ENCODE measurements at places on chromosomes 12 and 14.

GRCh38 chr14:31411218-31411727 lies 9.1 kb downstream of the HEATR5A start:
- DNase-seq, result no peak

GRCh38 chr12:64083285-64084210 lies 138.5 kb downstream of the KICS2 start:
- no peak for DNase-seq

DNA sequence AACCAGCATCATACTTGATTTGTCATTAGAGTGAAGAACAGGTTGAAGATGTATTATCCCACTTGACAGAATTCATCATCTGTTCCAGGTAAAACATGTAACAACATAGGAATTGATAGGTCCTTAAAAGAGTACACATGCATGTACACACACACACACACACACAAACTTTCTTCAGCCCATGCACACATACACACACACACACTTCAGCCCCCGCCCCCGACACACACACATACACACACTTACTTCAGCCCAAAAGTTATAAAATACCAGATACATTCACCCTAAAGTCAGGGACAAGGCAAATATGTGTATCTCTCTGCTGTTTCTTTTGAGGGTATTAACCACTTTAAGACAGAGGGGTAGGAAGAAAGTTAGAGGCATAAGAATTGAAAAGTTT lies 15.4 kb downstream of the CAND1 start:
- DNase-seq, result no peak

DNA sequence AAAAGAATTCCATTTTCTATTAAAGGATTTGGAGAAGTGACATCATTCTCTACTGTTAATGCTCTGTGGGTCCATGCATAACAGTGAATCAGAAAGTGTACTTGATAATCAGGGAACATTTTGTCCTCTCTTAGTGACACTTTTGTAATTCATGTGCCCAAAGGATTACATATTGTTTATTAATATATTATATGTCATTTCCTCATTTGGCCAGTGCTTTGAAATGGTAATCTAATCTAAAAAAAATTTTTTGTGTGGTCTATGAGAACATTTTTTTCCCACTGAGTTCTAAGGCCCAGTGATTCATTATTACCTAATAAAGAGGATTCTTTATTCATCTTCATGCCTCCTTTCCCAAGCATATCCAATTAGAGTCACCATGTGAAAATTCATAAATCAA lies 79.7 kb upstream of the MYF6 start:
- DNase-seq, result no peak

DNA sequence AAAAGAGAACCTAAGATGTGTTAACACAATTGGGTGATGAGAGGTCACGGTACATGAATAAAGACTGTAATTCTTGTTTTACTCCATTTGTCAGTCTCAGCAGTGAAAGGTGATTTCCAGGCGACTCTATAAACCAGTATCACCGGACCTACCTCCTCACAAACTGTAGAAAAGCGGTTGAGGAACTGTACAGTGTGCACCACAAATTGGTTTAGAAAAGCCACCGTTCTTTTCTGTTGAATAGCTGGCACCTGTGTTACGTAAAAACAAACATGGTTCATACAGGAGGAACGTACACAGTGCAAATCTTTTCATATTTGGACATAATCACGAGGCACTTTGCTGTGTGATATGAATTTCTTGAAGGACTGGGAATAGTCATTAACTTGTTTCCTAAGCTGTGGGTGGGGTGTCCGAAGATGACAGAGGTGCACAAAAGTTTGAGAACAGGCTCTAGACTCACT lies 663 bp downstream of the WASHC3 start:
- no peak for DNase-seq

DNA sequence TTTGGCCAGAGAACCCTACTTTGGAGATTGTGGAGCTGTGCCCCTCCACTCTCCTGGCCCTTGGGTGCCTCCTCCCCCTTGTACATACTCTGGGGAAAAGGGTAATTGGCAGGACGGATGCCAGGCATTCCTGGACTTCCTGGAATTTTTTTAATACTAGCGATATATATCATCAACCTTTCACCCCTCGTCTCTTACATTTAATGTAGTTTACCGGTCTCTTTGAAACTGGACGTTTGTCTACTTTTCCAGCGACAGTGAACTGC lies 767 bp upstream of the CRY1 start:
- no peak for DNase-seq

GRCh38 chr14:21090194-21090939 lies 8.1 kb downstream of the ZNF219 start:
- no peak for DNase-seq

DNA sequence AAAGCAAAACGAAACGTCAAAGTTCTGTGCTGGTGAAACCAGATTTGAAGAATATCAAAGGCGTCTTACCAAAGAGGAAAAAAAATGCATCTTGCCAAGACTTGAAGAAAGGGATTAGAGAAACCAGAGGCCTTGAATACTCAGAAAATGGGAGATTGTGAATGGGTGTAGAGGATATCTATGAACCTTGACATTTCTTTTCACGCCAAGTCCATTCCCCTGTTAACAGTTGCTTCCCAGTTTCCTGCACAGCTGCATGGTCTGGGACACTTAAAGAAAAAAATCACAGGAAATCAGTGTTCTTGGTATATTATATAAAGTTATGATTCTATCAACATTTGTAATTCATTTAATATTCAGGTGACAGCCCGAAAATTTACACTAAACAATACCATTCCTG lies 1.4 kb upstream of the GTF2A1 start:
- DNase-seq, result no peak

- no peak for DNase-seq
Observed at GRCh38 chr14:65628664-65629063, 216.1 kb downstream of the FUT8 start.

DNA sequence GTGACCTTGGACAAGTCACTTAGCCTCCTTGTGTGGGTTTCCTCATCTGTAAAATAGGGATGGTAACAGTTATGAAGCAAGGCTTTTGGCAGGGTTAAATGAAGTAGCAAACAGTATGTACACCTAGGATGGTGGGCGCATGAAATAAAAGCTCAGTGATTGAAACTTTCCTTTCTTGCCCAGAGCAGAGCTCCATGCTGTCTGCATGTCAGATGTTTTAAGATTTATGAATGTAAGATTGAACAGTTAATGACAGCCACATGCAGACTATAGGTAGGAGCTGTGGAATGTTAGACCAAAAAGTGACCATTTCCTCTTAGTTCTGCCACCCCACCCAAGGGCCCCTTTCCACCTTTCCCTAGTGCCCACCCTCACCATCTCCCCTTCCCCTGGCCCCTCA lies 12.1 kb downstream of the ITGB7 start:
- DNase-seq, result no peak

GRCh38 chr14:36845356-36846012 lies 183.8 kb downstream of the PAX9 start:
- DNase-seq, result no peak

DNA sequence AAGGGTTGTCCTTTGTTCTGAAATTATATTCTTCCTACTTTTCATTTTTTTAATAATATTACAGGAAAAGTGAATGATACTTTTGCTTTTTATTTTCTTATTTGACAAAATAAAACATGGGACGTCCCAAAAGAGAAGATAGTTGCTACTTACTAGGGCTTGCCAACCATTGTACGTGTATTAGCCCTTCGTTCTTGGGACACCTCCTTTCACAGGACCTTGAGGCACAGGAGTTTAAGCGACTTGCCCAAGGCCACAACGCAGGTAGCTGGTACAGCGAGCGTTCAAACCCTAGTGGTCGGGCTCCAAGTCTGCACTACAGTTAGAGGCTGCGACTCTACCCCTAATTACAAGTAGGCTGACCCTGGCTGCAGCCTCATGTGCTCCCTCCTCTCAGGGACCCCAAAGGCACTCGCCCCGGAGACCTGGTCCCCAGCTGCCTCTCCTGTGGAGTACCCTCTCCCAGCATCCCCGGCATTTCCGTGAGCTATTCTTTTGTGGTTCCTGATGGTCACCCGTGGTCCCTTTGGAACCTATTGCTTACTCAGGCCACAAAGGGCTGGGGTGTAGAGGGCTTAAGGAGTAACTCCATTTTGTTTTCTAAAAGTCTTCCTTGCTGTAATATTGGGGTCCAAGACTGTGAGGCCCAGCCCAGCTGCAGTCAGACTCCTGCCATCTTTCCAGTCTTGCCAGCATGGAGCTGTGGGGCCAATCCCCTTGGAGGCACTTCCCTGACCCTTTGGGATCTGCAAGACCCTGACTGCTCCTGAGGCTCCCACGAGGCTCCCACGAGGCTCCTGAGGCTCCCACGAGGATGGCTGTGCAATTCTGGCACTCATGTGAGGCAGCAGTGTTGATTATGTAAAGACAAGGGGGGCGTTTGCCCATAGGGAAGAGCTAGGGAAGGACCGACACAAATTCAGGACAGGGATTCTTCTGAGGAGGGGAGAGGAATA lies 49.7 kb downstream of the IQSEC3 start:
- DNase-seq, result no peak

DNA sequence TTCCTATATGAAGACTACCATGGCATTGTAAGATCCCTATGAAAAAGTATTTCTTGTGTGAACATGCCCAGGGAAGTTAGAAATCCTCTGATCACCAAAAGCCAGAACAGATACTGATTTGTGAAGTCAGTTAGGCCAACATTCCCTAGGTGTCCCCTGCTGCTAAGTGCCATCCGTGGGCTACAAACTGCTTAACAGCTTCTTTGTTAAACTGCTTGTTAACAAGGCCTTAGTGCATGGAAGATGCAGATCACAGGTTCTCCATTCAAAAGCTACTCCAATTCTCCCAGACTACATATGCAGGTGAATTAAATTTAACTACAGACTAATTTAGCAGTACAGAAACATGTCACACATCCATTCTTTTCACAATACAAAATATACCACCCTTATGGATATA lies 108.2 kb downstream of the PRICKLE1 start:
- DNase-seq, result no peak

DNA sequence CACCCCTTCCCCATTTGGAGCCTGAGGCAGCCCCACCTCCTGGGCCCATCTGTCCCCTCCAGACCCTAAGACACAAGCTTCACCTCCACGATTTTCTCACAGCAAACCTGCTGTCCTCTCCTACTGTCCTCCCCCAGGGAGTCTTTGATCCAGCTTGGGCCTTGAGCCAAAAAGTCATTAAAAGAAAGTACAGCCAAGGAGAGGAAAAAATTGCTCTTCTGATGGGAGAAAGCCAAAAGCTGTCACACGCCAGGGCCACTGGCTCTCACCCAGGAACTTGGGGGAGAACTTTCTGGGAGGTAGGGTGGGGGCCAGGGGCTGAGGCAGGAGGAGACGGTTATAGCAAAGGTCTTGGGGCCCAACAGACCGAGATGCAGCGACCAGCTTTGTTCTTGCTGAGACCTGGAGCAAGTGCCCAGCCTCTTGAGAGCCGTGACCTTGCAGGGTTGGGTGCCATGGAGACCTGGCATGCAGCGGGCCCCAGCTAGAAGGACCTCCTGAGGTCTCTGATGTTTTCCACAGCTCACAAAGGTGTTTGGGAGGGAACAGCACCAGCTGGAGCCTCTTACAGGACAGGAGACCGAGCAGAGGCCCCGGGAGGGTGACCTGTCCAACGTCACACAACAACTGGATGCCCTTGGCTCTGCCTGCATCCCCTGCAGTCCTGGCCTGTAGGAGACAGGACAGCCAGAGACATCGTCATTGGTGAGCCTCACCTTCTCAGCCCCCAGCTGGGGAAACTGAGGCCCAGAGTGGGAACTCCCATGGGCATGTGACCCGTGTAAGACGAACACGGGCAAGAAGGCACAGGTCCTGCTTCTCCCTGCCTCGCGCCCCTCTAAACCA lies 124.5 kb downstream of the CALM1 start:
- DNase-seq, result no peak

All from stimulated activated CD4-positive, alpha-beta T cell treated with anti-CD3 and anti-CD28 coated beads, Interleukin-1b, Interleukin-23, amount 100 ng/mL, for 1 hour (primary cell).